ENCODE measurements at places on chromosomes 5 and 9.

GRCh38 chr5:8048920-8049319 lies 180.0 kb downstream of the MTRR start:
- no peak for DNase-seq

DNA sequence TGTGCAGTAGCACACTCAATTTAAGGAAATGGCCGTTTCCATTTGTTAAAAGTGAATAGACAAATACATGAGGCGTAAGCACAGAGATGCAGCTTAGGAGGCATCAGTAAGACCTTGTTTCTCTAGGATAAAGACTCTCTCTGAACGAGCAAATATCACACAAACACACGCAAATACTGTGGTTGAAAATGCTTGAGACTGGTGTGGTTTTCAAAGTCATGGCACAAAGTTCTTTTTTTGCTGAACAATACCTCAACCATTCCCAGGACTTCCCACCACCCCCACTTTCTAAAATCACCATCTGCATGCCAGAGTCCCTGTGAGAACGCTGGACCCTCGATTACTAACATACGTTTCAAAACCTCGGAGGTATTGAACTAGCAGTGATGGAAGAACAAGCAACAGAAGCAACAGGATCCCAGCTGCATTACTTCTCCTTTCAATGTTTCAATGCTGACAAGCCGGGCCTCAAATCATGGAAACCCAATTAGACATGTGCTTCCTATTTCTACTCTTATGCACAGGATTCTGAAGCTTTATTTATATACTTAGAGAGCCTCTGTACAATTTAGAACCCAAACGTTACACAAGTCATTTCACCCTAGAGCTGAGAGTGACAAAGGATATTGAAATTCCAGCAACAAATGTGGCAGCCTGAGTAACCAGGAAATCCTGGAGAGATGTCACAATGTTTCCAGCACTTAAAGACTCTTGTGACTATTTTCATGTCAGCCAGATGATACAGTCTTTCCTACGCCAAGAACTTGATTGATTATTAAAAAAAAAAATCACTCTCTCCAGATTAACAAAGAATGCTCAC lies 63.9 kb downstream of the CDC14B start:
- no peak for DNase-seq

- no peak for DNase-seq
These were observed 18.6 kb upstream of the SPATA31D1 start for GRCh38 chr9:81969971-81970370.

DNA sequence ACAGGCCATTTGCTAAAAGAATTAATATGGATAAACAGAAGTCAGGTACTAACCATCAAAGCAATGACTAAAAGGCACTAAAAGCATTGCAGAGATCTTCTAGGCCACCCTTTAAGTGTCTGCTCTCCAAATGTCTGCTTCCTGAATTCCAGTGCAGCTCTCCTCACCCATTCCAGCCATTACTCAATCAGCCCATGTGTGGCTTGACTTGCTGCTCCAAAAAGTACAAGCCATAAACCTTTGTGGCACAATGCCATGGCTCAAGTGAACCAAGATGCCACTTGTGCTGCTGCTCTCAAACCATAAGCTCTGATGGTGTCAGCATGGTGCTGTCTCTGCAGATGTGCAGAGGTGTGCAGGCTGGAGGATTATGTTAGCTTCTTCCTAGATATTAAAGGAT lies 290.2 kb upstream of the POU5F2 start:
- no peak for DNase-seq

DNA sequence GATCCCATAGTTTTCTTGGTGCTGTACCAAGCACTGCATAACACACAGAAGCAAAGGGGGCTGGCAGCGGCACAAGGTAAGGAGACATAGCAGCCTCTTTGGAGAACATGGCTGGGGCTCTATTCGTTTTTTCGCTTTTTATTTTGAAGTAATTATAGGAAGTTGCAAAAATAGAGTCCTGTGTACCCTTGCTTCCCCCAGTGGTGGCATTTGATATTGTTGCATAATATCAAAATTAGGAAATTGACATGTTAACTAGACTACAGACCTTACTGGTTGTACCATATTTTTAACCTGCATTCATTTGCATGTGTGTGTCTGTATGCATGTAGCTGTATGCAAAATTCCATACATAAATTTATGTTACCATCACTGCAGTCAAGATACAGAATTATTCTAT lies 6.6 kb upstream of the UBQLN1 start:
- DNase-seq: peak; percentile 65

- DNase-seq: no peak
These were observed 4.0 kb downstream of the CCDC192 start for GRCh38 chr5:127707209-127707608.

- no peak for DNase-seq
These were observed 432.5 kb downstream of the LRRC70 start for GRCh38 chr5:63011158-63011557.

DNA sequence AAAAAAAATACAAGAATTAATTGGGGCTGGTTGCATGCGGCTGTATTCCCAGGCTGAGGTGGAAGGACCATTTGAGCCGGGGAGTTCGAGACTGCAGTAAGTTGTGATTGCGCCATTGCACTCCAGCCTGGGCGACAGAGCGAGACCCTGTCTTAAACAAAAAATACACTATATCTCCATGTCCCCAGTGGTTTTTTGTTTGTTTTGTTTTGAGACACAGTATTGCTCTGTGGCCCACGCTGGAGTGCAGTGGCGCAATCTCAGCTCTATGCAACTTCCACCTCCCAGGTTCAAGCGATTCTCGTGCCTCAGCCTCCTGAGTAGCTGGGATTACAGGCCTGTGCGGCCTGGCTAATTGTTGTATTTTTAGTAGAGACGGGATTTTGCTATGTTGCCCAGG lies 1.2 kb downstream of the COQ4 start:
- no peak for DNase-seq

- no peak for DNase-seq
These were observed 12.8 kb downstream of the PTAR1 start for GRCh38 chr9:69746859-69747560.

GRCh38 chr9:95009459-95009858 lies 283.0 kb downstream of the AOPEP start:
- no peak for DNase-seq

GRCh38 chr5:72107131-72107900 lies at the start of gene MAP1B:
MAP1B (plus strand) TSS chr5:72107475; CDS start chr5:72107532, 57 bp downstream.
- DNase-seq: peak; percentile 4

GRCh38 chr9:128068386-128069205 lies 564 bp downstream of the SLC25A25 start:
- DNase-seq: no peak

DNA sequence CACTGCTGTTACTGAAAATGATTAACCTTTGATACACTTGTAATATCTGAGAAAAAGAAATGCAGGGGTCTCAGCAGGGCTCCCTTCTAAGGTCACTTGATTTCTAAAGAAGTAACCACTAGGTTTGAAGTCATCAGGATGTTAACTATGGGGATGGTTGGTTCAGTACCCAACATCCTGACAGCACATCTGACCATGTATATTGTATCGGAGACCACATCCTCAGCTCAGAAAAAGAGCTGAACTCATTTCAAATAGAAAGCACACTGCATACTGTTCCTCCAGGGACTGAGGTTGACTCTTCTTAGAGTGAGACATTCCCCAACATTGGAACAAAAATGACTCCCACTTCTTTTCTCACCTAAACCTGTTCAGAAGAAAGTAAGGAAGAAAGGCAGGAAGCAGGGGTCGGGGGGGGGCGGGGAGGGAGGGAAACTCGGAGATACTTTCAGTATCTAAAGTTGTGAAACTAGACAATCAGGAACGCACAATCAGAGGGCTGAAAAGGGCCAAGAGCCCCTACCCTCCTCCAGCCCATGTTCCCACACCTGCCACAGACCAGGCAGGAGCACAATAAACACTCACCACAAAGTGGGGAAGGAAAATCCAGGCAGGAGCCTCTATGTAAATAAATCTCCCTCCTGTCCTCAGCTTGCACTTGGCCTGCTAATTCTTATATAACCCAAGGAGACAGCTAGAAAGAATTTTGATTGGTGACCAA lies 730 bp upstream of the GZMA start:
- no peak for DNase-seq

DNA sequence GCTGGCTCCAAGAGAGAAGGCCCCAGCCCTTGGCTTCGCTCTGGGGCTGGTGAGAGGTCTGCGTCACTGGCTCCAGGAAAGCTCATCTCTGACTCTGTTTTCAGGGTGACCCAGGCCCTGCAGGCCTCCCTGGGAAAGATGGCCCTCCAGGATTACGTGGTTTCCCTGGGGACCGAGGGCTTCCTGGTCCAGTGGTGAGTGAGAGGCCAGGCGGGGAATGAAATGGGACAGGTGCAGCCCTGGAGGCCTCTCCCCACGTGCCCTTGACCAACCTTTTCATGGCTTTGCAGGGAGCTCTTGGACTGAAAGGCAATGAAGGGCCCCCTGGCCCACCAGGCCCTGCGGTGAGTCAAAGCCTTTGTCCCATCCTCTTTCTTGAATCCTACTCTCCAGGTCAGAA lies 75.7 kb upstream of the FCN2 start:
- no peak for DNase-seq

DNA sequence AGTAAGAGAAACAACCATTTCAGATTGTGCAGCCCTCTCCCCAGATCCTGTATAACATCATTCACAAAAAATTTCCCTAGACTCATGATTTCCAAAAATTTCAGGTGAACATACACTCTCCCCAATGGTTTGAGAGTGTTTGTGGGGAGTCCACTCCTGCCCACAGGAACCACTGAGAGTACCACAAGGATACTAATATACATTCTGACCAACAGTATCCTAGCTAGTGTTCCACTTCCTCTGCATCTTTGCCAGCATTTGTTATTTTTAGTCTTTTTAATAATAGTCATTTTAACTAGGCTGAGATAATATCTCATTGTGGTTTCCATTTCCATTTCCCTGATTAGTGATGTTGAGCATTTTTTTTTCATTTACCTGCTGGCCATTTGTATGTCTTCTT lies 155.4 kb downstream of the DTWD2 start:
- no peak for DNase-seq

DNA sequence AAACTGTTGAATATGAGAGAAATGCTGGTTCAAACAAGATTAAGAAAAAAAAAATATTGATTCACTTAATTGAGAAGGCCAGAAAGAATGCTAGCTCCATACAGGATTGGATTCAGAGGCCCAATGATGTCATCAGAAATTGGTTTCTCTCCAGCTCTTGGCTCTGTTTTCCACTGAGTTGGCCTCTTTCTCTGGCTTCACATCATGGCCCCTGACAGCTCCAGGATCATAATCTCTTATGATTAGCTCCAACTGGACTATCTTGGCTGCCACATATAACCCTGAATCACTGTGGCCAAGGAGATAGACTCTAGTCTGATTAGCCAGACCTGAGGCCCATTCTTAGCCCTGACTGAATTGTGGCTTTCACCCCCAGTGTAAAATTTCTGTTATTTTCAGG lies 244.7 kb upstream of the GRAMD2B start:
- no peak for DNase-seq

GRCh38 chr5:153671653-153672346 lies 181.3 kb downstream of the GRIA1 start:
- no peak for DNase-seq

DNA sequence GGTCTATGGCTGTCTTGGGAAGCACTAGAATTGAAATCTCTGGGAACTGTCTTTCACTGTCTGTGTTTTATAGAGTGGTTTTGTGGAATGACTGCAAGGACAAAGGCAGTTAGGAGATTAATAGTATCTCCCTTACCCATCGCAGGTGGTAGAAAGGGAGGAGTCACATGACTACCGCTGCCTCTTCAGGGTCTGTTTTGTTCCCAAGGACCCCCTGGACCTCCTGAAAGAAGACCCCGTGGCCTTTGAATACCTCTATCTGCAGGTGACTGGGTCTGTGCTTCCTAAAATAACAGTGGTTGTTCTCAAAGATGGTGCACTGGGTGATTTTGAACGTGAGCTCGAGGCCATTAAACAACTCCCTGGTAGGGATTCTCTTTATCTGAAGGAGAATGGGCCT lies 22.8 kb upstream of the TRMT10B start:
- DNase-seq: no peak

DNA sequence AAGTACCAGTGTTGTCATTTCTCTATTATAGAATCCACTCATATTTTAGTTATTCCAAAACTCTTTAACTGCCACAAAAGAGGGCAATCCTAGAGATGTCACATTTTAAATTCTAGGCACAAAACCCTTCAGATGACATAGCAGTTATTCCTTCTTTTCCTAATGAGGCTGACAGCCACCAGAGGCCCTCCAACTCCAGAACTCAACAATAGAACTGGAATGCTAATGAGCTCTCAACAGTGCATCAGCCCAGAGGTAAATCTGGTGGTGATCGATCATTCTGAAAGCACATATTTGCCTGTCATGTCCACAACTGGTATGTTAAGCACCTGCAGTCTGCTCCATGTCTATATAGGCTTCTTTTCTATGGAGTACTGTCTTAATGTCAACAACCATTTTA lies 40.2 kb upstream of the RAB3C start:
- DNase-seq: no peak

DNA sequence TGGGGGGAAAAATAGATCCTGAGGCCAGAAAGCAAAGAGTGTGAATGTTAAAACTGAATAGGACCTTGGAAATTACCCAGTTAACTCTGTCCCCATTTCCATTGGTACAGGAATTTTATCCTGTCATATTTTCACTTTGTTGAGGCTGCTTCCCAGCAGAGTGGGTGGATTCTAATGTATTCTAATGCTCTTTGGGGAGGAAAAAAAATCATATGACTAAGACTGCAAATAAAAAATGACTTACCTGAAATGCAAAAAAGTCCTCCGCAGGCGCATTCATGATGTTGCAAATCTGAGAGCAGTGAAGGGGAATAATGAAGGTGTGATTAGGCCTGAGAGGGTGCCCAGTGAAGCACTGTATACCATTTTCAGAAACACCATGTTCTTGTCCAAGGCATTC lies 41.2 kb downstream of the PDE6A start:
- no peak for DNase-seq

- DNase-seq: peak; percentile 59
These were observed 185.0 kb upstream of the ELL2 start for GRCh38 chr5:96146675-96147074.

DNA sequence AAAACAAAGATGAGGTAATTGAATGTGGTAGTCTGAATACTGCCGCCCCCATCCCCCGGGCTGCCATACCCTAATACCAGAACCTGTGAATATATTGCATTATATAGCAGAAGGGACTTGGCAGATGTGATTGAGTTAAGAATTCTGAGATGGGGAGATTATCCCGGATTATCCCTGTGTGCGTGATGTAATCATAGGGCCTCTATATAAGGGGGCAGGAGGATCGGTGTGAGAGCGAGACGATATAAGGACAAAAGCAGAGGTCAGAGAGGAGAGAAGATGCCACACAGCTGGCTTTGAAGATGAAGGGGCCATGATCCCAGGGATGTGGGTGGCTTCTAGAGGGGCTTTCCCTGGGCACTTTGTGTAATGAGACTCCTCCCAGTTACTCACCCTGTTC lies 101.7 kb upstream of the TLE1 start:
- no peak for DNase-seq

GRCh38 chr5:80357671-80358070 lies 37.9 kb downstream of the SPZ1 start:
- no peak for DNase-seq

- DNase-seq: peak; percentile 31
These were observed 11.2 kb upstream of the CFAP95 start for GRCh38 chr9:69809304-69809863.

DNA sequence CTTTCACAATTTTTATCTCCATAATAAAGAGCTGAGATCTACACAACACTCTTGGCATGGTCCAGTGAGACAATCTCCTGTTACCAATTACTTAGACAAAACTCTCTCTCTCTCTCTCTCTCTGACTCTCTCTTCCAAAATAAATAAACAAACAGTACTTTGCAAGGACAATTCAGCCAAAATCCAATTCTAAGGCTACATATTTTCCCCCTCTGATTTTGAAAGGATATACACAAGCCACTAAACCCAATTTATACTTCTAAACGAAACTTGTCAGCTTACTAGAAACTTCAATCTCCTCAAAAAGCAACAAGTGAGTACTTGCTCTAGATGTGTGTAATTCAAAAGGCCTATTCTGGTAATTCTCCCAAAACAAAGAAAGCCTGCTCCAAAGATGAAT lies 26.3 kb upstream of the TNPO1 start:
- DNase-seq: no peak

Measured in hematopoietic multipotent progenitor cell treated with erythropoietin and hydrocortisone succinate and interleukin-3 and kit ligand, for 6 days (in vitro differentiated cells).